ENCODE measurements at places on chromosomes 7 and 10. TPM values are rescaled to one million over a fixed set of nuclear protein-coding genes. Genes with fewer than 3 reads are reported as not detected.

DNA sequence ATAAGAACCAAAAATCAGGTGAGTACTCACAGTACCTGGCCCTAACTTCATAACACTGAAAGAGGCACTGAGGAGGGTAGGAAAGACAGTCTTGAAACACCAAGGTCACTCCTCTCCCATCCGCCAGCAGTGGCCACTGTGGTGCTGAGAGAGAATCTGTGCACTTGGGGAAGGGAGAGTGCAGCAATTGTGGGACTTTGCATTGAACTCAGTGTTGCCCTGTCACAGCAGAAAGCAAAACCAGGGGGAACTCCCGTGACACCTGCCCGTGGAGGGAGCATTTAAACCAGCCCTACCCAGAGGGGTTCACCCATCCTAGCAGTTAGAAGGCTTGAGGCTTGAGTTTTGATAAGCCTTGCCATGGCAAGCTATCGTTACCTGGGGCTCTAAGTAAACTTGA, 35.2 kb upstream of the MAP3K8 start:
- no peak for DNase-seq

The FASTK gene
- total RNA-seq: 86.3 TPM

DNA sequence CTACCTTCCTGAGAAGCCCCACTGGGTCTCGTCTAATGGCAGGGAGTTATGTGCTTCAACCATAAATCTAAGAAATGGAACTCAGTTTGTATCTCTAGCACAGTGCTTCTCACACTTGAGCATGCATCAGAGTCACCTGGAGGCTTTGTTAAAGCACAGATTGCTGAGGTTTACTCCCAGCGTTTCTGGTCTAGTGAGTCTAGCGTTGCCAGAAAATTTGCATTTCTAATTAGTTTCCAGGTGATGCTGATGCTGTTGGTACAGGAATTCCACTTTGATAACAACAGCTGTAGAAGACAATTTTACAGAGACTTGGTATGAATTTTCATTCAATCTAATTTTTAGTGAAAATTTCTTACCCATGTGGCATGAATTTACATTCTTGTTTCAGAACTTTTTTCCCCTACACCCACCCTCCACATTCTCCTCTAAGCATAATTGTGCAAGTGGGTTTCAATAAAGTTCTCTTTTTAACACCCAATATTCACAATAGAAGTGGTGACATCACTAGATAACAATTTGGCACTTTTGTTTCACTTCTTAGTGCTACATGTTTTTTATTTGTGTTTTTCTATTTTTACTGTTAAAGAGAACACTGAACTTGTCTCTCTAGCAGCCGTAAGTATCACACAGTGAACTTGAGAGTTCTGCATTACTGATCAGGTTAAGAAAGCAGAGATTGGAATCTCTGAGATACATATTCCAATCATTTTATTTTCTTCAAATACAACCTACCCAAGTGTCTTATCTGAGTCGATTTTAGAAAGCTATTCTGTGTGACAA, 48.4 kb upstream of the BET1 start:
- DNase-seq: no peak

DNA sequence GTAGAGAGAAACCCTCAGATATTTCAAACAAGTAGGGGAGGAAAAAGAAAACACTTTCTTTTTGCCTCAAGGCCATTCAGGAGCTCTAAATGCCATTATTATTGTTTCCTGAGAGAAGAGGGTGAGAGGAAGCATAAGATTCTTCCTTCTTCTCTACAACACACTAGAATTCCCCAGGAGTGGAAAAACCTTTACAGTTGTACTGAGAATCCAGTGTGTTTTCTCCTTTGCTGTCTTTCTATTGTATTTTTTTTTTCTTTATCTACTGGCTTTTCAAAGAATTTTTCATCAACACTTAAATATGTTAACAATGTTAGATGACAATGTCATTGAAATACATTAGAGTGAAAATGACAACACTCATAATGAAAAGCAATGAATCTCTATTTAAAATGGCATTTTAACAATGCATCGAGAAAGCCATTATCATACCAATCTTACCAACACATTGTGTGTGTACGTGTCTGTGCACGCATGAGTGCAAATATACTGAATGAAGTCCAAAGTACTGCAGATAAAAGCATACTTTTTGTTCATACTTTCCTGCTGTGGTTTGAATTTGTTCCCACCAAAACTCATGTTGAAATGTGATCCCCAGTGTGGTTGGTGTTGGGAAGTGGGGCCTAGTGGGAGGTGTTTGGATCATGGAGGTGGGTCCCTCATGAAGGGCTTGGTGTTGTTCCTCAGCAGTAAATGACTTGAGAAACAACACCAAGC, 24.2 kb upstream of the MACC1 start:
- no peak for DNase-seq

DNA sequence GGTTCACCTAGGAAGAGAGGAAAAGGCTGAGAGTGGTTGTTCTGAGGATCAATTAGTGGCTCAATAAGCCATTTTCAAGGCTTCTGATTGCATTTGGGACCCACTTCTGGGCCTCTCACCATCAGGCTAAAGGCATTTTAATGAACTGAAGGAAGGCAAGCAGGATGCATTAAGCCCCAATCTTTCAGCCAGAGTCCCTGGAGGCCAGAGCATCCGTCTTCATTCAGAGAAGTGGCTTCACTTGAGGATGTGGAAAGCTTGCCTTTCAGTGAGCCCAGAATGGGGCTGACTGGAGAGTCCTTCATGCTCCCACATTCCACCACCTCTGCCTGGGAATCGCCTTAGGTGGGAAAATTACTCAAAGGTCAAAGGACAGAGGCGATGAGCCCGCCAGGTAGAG, 41.8 kb downstream of the COL17A1 start:
- DNase-seq: no peak
